Amniotic stem cell (primary cell): ENCODE measurements at places on chromosomes 6 and 20.
A peak's percentile ranks its signal among the peaks of the same experiment; 100 is the strongest.

- no peak for DNase-seq
Measured at GRCh38 chr6:36733300-36733699, 35.7 kb downstream of the RAB44 start.

DNA sequence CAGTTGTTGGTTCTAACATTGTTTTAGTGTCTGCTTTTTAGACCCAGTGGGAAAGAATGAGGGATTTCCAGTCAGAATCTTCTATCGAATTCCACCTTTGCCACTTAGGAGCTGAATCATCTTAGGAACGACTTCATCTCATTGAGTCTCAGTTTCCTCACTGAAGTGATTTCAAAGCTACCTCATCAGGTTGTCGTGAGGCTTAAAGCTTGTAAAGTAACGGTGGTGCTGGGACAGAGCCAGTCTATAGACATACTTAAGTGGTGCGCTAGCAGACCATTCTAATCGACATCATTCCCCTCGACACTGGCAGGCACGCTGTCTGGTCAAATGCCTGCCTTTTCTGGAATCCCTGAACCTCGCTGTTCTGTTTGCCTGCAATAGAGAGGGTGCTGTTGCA, 55.5 kb downstream of the TMEM170B start:
- no peak for DNase-seq

GRCh38 chr6:141033101-141033500, 1099.6 kb upstream of the GJE1 start:
- no peak for DNase-seq

GRCh38 chr6:34598712-34599111, 42.6 kb upstream of the SPDEF start:
- DNase-seq: no peak

- DNase-seq: no peak
Measured at GRCh38 chr6:34839666-34840352, 47.9 kb downstream of the BLTP3A start.

- no peak for DNase-seq
Measured at GRCh38 chr6:5126214-5126613, 41.1 kb downstream of the PPP1R3G start.

DNA sequence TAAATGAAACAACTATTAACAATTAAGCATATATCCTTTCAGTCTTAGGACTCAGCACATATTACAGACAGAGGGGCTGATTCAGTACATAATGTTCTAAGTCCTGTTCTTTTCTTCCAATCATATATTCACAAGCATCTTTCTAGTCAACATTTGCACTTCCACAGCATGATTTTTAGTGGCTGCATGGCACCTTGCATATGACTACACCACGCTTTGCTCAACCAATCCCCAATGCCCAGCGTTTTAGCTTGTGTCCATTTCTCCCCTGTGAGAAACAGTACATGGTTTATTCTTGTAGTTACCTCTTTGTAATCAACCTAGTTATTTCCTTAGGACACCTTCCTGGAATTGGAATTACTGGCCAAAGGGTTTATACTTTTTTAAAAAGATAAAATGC, 33.2 kb downstream of the AAR2 start:
- DNase-seq: no peak

DNA sequence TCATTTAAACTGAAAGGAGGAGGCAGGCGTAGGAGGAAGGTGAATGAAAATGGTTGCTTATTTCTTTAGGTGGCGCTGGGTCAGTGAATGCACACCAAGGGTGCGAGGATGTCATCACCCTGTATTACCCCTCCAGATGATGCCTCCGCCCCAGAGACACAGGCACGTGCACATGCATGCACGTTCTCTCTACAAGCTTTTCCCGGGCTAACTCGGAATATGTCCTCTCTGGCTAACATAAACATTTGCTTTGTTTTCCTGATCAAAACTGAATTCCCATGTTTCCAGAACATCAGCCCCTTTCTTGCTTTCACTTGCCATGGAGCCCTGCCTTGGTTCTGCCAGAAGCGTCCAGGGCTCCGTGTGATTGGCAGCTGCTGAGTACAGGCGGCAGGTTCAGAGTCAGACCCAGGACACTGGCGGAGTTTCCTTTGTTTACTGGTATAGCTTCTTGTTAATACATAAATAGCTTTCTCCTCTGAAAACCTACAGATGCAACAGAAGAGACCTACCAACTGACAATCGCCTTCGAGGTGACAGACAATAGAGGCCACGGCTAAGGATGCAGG, 131.2 kb upstream of the RPS6KA2 start:
- no peak for DNase-seq

DNA sequence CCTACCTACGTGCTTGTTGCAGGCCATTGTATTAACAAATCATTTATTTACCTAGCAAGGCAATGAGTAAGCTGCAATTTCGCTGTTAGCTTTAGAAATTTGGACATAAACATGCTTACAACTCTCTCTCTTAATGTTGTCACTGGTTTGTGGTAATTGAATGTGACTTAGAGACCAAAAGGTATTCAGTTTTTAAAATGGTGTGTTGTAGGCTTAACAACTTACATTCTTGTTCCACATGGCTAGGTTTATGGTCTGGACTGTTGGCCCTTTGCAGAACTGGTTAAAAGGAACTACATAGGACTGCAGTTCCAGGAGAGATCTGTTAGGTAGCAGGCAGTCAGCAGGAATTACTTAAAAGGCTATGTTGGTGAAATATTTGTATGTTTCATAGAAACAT, 10.3 kb upstream of the CTAGE9 start:
- DNase-seq: no peak

GRCh38 chr6:39576556-39577303, 148.5 kb downstream of the KIF6 start:
- no peak for DNase-seq

DNA sequence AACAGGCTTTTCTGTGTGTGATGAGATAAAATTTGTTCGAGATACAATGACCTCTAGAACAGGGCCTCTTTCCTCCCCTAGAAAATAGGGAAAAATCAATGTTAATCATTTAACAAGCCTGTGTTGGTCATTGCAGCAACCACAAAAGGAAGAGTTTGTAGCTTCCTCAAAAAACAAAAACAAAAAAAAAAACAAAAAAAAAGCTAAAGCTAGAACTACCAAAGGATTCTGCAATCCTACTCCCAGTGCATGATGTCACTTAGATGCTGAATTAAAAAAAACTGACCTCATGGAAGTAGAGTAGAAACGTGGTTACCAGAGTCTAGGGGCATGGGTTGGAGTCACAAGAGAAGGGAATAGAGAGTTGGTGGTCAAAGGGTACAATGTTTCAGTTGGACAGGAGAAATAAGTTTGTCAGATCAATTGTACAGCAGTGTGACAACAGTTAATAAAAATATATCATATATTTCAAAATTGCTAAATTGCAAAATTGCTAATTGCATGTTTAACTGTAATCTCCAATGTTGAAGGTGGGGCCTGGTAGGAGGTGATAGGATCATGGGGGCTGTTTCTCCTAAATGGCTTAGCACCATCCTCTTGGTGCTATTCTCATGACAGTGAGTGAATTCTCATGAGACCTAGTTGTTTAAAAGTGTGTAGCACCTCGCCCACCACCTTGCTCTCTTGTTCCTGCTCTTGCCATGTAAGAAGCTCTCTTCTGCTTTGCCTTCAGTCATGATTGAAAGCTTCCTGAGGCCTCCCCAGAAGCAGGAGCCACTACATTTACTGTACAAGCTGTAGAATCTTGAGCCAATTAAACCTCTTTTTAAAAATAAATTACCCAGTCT, 163.4 kb upstream of the SIM1 start:
- no peak for DNase-seq

GRCh38 chr6:33320315-33321181, 3.0 kb upstream of the ZBTB22 start:
- peak; percentile 76 for DNase-seq

DNA sequence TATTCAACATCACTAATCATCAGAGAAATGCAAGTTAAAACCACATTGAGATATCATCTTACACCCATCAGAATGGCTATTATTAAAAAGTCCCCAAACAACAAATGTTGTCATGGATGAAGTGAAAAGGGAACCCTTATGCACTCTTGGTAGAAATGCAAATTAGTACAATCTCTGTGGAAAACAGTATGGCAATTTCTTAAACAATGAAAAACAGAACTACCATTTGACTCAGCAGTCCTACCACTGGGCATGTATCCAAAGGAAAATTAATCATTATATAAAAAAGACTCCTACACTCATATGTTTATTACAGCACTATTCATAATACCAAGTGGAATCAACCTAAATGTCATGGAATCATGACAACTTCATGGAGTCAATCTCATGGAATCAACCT, 611.3 kb upstream of the GJE1 start:
- DNase-seq: no peak

DNA sequence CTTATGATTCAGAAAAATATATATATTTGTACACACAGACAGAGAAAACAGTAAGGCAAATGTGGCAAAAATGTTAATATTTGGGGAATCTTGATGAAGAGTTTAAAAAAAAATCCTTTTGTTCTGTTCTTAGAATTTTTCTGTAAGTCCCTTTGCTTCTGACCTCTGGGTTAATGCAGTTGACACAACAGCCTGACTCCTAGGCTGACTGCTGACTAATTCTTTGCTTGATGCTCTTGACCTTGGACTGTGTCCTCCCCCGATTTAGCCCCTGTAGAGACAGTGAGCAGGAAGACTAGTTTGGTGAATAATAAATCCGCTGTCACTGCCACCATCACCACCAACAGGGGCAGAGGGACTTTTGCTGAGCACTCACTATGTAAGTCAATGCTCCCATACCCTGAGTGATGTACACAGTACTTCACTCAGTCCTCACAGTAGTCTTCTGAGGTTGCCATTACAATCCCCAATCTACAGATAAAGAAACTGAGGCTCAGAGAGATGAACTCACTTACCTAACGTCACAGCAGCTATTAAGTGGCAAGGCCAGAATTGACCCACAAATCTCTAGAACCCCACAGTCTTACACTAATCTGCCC, 71.7 kb downstream of the SNX5 start:
- DNase-seq: no peak
